CD4-positive, alpha-beta T cell (primary cell): ENCODE measurements at places on chromosomes 4 and X.

GRCh38 chrX:111652719-111653118 lies 28.3 kb upstream of the ALG13 start:
- H3K4me3 ChIP-seq: no peak overlapping the region
- no peaks in the 10 kb centered on the region for H3K27me3 ChIP-seq
- H3K27ac ChIP-seq: no peak overlapping the region
- no peaks in the 10 kb centered on the region for H3K36me3 ChIP-seq

GRCh38 chr4:39756159-39756558 lies 58.2 kb downstream of the UBE2K start:
- no peak overlapping the region for H3K4me3 ChIP-seq
- no peaks in the 10 kb centered on the region for H3K4me1 ChIP-seq
- H3K36me3 ChIP-seq: peaks cover 38% of the 10 kb centered on the region
- H3K27me3 ChIP-seq: no peaks in the 10 kb centered on the region
- no peak overlapping the region for H3K27ac ChIP-seq
- no peak for DNase-seq

DNA sequence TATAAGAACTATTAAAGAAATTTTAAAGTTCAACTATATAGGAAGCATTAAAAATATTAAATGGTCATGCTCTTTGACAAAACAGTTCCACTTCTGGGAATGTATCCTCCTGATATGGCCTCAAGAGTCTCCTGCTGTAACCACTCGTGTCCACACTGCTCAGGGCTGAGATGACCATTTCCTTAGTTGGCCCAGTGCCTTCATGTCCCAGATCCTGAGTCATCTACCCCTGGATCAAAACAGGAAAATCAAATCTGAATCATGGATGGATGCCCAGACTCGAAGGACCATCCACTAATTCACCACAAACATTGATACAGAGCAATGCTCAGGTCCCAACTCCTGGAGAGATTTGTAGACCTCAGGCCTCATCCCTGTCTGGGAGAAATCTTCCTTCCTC lies 44.7 kb downstream of the GPRASP3 start:
- H3K27ac ChIP-seq: no peak overlapping the region
- peaks cover 4% of the 10 kb centered on the region for H3K4me1 ChIP-seq
- H3K4me3 ChIP-seq: no peak overlapping the region
- DNase-seq: no peak
- H3K27me3 ChIP-seq: no peaks in the 10 kb centered on the region
- no peaks in the 10 kb centered on the region for H3K36me3 ChIP-seq

DNA sequence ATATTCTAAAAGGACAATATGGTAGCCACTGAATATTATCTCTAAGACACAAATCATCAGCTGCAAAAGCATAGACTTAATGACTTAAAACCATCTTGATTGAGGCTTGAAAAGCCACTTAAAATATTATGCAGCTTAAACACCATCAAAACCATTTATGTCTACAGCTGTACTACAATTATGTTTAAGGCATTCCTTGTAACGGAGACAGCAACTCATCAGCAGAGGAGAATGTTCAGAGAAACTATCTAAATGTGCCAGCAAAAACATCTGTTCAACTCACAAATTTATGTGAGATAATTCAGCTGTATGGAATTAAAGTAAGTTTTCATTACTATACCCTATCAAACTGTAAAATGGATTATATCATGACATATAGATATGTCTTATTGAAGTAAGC lies 147.9 kb upstream of the CTSO start:
- no peaks in the 10 kb centered on the region for H3K36me3 ChIP-seq
- no peak overlapping the region for H3K4me3 ChIP-seq
- H3K4me1 ChIP-seq: no peaks in the 10 kb centered on the region
- no peak for DNase-seq

DNA sequence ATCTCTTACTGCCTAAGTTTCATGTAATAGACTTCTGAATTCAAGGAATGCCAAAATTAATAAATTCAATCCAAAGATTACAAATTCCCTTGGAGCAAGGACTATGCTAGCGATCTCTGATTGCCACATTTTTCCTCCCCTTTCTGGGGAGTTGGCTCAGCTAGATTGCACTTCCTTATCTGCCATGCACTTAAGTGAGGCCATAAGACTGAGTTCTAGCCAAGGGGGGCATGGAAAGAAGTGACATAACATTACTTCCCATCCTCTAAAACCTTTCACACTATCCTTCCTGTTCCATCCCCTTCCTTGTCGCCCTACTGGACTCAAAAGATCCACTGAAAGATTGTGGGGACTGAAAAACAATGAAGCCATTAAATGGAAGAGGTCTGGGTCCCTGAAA lies 53.8 kb upstream of the TXK start:
- H3K4me3 ChIP-seq: no peak overlapping the region
- DNase-seq: no peak
- no peak overlapping the region for H3K27ac ChIP-seq
- H3K27me3 ChIP-seq: no peaks in the 10 kb centered on the region
- no peaks in the 10 kb centered on the region for H3K4me1 ChIP-seq

DNA sequence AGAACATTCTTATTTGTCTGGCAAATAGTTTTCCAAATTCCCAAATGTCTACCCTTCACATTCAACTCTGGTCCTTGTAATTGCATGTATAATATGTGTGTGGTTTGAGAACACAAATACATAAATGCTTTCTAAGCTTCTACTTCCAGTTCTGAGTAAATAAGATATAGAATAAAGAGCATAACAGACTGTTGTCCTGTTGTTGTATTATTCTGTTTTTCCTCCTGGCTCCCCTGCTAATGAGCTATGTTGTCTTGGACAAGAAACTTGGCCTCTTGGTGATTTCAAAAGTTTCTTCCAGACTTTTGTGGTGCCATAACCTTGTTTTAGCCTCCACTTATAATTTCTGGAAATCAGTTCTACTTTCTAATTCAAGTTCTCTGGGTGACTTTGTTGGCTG lies 75.3 kb upstream of the USP38 start:
- no peak overlapping the region for H3K4me3 ChIP-seq
- H3K36me3 ChIP-seq: no peaks in the 10 kb centered on the region
- no peak for DNase-seq
- H3K27ac ChIP-seq: no peak overlapping the region

- no peak for DNase-seq
- H3K27me3 ChIP-seq: peaks cover 24% of the 10 kb centered on the region
- H3K27ac ChIP-seq: no peak overlapping the region
- no peaks in the 10 kb centered on the region for H3K36me3 ChIP-seq
These were observed 162.8 kb downstream of the FBXO8 start for GRCh38 chr4:174120446-174121295.
